ENCODE measurements at places on chromosomes 3 and 15.

GRCh38 chr3:104206925-104207324 lies 1159.8 kb upstream of the ALCAM start:
- DNase-seq = no peak

- DNase-seq = no peak
These were observed 297.3 kb downstream of the DOCK3 start for GRCh38 chr3:50972029-50972428.

DNA sequence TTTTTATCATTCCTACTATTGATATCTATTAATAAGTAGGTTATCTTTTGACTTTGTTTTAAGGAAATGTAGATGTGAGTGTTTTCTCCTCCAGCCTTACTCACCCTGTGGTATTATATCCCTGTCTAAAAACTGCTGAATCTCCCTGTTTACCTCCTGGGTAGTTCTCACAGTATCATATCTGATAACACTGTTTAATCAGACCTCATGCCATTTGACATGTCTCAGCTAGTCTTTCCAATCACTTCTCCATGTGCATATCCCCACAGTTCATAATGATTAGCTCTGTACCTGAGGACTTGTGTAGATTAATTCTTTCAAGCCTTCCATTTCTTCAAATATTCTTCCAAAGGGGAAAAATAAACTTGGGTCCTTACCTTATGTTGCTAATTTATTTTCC lies 30.7 kb downstream of the DUOX2 start:
- DNase-seq = no peak

DNA sequence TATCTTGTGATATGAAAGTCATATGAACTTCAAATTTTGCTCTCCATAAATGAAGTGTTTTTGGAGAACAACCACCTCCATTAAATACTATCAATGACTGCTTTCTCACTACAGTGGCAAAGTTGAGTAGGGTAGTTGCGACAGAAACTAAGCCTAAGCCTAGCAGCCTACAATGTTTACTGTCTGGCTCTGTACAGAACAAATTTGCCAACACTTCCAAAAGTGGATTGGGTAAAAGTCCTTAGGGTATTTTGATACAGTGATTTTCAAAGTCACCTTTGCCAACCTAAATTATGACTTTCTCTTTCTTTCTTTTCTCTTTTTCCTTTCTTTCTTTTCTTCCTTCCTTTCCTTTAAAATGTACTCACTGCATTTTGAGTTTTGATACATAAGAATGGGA lies 142.6 kb downstream of the PLCL2 start:
- no peak for DNase-seq

- DNase-seq = peak; percentile 51
These were observed 2.4 kb downstream of the EHD4 start for GRCh38 chr15:41969851-41970431.

Data from SW480 (cell line).